ENCODE measurements at places on chromosomes 12 and 14. TPM values are rescaled to one million over a fixed set of nuclear protein-coding genes. Genes with fewer than 3 reads are reported as not detected.

IAPP gene
- not detected for total RNA-seq

AREL1 gene
- 16.1 TPM for total RNA-seq

TARBP2 gene
- total RNA-seq, result 48.4 TPM

GPRC5D gene
- not detected for total RNA-seq

OVCH1 gene
- total RNA-seq, result not detected

SDR39U1 gene
- total RNA-seq, result 18.8 TPM

NGB gene
- not detected for total RNA-seq

GSC gene
- total RNA-seq, result not detected

TAS2R19 gene
- total RNA-seq, result not detected

FGF6 gene
- not detected for total RNA-seq

ARL1 gene
- total RNA-seq, result 59.5 TPM

WSCD2 gene
- total RNA-seq, result not detected

KCNC2 gene
- not detected for total RNA-seq

C12orf56 gene
- total RNA-seq, result not detected

CEBPE gene
- not detected for total RNA-seq

NANOG gene
- not detected for total RNA-seq

CPNE6 gene
- total RNA-seq, result not detected

SLCO1C1 gene
- 1.2 TPM for total RNA-seq

CLIP1 gene
- total RNA-seq, result 24.7 TPM

INHBE gene
- 10.9 TPM for total RNA-seq

KRT86 gene
- not detected for total RNA-seq

EXOC3L4 gene
- not detected for total RNA-seq

CYP46A1 gene
- not detected for total RNA-seq

MGAT2 gene
- total RNA-seq, result 65.0 TPM

PTGER2 gene
- 124 TPM for total RNA-seq

ASCL1 gene
- total RNA-seq, result not detected

LETMD1 gene
- 24.7 TPM for total RNA-seq

FIGNL2 gene
- under 0.01 TPM for total RNA-seq

ADIPOR2 gene
- total RNA-seq, result 20.3 TPM

PXMP2 gene
- 44.9 TPM for total RNA-seq

EIF2S3B gene
- 0.30 TPM for total RNA-seq

ESR2 gene
- not detected for total RNA-seq
